ENCODE measurements at places on chromosomes 4 and X.

GRCh38 chrX:119402588-119402987, 3.5 kb downstream of the SLC25A43 start:
- no peak for DNase-seq

- no peak for DNase-seq
Measured at GRCh38 chrX:75107863-75108509, 48.1 kb downstream of the ABCB7 start.

- DNase-seq = no peak
Measured at GRCh38 chrX:13579661-13580060, 10.3 kb downstream of the EGFL6 start.

DNA sequence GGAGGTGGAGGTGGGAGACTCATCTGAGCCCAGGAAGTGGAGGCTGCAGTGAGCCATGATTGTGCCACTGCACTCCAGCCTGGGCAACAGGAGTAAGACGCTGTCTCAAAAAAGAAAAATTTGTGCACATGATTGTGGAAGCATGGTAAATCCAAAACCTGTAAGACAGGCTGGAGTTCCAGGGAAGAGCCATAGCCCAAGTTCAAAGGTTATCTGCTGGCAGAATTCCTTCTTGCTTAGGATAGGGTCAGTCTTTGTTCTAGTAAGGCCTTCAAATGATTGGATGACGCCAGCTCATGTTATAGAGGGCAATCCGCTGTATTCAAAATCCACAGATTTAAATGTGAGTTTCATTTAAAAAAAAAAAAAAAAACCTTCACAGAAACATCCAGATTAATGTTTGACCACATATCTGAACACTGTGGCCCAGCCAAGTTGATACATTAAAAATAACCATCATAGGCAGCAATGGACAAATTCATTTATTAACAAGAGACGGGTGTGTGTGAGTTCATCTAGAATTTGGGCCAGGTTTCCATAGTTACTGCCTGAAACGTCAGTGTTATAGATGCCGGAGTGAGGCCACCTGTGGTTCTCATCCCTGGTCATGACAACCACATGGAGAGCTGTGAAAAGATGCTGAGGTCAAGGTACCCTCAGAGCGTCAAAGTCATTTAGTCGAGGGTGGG, 35.2 kb upstream of the SLC2A9 start:
- no peak for DNase-seq

DNA sequence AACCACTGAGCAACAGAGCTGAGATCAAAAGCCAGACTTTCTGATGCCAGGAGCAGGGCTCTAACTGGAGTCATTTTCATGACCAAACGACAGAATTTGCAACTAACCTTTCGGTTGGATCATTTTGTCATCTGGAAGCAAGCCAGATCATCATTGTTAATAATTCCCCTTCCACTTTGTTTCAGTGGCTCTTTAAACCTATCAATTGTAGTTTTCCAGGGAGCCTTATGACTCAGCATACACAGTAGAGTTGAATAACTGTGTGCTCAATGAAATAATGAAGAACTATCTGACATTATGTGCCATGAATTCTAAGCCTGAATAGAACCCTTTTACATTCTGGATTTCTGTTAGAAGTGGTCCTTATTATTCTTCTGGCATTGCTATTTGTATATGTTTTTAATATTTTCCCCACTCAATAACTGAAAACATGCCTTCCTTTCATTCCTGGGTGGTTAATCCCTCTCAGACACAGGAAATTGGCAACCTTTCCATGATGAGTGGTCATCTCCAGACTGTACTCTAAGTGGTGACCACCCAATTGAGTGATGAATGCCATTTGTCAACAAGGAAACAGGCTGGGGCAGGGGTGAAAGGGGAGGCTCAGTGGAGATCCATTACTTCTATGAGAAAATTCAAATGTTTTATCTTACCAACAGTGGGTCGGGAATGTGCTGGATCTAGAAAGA, 431.8 kb downstream of the BCOR start:
- no peak for DNase-seq

DNA sequence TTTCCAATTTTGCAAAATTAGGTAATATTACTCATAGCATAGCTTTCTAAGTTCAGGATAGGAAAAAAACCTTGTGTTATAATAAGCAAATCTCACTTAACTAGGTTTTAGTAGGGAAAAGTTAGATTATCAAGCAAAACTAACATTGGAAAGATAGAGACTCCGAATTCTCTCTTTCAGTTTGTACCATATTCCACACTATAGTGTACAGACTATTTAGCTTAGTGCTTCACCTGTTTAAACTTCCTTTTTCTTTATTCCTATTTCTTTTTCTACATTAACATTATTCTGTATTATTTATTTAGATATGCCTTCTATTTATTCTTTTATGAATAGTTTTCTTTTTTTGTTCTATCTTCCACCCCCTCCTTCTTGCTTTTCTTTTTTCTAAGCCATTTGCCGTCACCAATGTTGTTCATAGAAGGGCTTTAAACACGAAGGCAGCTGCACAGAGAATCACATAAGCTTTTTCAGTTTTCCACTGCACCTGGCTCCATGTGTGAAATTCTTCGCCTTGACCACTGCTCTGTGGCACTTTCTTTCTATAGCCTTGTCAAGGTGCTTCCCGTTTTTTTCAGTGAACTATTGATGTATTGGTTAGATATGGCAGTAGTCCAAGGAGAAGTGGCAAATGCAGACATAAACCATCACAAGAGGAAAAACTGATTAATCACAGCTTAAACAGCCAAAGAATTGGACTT, 8.5 kb downstream of the PCDH10 start:
- DNase-seq = no peak

DNA sequence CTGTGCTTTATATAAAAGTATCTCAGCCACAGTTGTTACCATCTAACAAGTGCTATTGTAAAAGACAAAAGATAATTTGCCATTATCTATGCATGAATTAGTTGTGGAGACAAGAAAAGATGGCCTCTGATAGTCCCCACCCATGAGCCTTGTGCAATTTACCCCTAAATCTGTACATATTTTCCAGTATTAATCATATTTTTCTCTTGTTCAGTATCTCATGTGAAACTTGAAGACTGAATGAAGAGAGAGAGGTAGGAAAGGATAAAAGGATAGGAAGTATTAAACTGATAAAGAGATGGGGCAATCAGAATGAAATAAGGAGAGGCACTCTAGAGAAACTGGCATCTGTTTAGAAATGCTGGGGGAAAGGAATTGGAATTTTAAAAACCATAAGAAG, 3.7 kb downstream of the MYOZ2 start:
- no peak for DNase-seq

- DNase-seq = no peak
Measured at GRCh38 chr4:36427696-36428095, 146.3 kb downstream of the DTHD1 start.

DNA sequence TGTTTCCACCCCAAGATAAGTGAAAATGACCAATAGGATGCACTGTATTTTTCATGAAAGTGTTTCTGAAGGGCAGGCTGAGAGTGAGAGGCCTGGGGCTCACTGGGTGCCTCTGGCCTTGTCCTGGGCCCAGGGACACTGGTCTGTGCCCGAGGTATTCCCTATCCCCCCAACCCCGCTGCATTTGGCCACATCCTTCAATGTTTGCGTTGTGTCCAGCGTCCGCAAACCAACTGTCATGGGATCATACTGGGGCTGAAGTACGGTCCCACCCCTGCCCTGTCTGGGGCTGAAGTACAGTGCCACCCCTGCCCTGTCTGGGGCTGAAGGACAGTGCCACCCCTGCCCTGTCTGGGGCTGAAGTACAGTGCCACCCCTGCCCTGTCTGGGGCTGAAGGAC, 22.0 kb upstream of the MSANTD1 start:
- DNase-seq = no peak

DNA sequence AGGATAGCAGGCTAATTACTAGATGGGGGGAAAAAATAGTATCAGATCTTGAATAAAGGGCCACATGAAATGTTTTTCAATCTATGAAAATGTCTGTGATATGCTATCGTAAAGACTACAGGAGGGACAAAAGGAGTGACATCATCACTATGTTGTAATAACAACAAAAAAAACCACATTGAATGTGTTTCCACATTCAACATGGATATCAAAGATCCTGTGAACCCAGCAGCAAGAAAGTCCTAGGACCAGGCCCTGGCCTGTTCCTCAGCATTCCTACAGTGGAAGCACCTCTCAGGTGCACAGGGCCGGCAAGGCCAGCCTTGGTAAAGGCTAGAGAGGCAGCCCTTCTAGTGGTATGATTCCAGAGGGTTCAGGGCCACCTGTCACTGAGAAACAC, 118.3 kb downstream of the RELL1 start:
- DNase-seq = no peak

DNA sequence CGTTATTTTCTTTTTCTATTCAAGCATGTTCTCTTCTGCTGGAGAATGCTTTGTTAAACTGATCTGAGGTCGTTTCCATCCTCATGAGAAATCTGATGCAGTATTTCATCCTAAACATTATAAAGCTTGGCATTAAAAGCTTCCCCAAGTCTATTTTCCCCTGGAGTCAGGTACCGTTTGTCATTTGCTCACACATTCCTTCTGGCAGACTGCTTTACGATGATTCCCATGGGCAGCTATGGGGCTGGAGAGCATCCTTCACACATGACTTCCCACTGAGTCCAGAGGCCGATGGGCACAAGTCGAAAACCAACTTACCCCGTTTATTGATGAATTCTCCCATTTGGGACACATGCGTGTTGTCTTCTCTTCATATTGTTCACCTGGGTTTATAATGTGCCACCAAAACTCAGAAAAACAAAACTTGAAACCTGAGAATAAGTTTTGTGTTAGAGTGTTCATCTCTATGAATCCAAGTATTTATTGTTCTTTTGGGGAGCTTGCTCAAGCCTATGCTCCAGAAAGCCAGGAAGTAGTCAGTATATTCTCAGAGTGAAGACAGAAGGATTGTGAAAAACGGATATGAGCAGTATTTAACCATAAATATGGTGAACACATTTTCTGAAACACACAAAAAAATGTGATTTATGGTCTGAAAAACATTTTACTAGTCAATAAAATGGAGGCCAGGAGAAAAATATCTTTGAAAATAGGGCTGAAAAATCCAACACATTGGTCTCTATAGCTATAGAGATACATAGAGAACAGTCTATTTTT, 298.8 kb upstream of the NOCT start:
- no peak for DNase-seq

DNA sequence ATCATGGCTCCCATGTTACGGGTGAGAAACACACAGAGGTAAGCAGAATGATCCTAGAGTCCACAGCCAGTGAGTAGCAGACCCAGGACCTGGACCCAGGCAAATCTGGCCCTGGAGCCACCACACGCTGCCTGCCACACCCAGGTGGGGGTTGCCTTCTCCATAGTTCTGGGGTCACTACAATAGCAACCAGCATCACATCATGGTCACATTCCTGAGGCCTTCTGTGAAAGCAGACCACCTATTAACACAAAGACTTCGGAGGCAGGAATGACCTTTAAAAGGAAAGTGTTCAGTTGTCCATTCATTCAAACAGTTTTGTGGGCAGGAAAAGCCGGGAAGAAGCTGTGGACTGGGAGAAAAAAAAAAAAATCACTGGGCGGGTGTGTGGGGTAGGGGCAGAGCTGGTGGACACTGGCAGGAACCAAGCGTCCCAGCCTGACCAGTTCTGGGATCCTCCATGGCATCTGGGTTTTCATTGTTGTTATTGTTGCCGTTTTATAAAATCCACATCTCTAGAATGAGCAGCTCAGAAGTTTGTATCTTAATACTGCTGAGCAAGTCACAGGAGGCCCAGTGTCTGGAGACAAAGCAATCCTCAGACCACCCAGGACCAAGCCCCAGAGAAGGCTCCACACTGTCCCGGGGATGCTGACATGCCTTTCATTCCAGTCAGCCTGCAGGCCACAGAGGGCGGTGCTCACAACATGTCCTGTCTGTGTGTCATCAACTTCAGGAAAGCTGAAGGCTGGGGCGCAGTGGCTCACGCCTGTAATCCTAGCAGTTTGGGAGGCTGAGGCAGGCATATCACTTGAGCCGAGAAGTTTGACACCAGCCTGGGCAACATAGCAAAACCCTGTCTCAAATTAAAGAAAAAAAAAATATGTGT, 67.0 kb downstream of the SEL1L3 start:
- DNase-seq = no peak

DNA sequence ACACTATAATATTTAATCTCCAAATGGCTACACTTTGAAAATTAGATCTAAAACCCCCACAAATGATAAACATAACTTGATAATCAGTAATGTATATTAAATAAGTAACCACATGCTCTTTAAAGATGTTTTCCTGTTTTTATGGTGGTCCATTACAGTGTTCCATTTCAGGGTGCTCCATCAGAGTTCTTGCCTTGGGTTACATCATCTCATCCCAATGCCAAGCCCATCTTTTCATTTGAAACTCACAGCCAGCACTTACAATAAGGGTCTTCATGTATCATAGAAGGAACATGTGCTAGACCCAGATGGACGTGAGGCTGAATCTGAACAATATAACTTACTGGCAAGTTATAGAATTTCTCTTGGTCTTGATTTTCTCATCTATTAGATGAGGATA, 10.5 kb upstream of the PAQR3 start:
- no peak for DNase-seq

DNA sequence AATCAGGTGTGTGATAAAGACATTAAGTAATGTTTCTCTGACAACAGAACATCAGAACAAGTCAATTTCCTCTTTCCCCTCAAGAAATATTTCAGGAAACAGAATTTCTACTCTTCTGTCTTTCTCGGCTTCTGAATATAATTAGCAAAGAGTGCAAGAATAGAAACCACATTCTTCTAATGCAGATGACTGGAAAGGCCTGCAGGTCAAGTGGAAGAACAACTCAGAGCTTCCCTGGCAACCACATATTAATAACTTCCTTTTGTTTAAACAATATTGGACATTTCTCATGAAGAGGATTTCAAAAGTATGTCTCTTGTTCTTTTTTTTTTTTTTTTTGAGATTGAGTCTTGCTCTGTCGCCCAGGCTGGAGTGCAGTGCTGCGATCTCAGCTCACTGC, 225.5 kb downstream of the PARM1 start:
- DNase-seq = no peak

- DNase-seq = no peak
Measured at GRCh38 chrX:138020941-138021340, 455.0 kb downstream of the ZIC3 start.

GRCh38 chr4:73764513-73764912, 24.1 kb downstream of the CXCL8 start:
- DNase-seq = no peak

DNA sequence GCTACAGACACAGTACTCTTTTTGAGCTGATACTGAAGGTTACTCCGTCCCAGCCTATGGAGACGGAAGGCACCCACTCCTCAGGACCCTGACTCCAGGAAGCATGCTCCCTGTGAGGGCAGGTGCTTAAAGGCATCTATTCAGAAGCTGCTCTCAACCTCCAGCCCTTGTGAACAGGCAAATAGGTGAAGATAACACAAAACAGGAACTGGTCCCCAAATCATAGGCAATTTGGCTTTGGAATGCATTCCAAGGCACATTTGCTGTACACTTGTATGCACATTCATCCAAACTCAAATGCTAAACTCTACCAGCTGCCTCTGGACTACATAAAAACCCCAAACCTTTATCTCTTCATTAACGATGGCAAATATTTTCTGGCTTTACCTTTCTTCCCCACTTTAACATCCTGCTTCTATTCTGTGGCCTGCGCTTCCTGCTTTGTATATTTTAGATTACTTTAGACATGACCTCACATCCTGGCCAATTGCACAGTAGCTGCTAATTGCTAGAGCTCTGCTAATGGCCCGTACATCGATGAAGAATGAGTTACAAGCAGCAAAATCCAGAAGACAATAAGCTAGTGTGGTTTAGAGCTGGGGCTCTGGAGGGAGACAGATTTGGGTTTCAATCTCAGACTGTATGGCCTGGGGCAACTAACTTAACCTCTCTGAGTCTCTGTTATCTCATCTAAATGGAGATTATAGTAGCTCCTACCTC, 3.2 kb downstream of the SEL1L3 start:
- no peak for DNase-seq

All from T-helper 17 cell (primary cell).